Activated gamma-delta T cell treated with Interleukin-2 at 50 U/mL for 16 hours (primary cell): ENCODE measurements at places on chromosomes 2 and 18.

- DNase-seq = no peak
Measured at GRCh38 chr2:230899287-230899686, 25.8 kb downstream of the GPR55 start.

DNA sequence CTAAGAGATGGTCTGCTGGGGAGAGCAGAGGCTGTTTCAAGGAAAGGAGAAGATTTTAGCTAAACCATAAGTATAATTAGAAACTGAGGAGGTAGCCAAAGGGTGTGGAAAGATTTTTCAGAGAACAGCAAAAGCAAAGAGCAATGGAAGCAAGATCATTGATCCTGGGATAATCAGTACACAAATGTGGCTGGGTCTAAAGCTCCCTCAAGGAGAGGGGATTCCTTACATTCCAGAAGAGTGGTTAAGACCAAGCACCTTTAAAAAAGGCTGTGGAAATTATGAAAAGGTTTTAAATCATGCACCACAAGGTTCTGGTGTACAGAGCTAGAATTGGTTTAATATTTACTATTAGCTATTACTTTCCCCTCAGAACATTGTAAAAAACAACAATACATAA is 246.0 kb upstream of the UBE2E3 start:
- DNase-seq = no peak

DNA sequence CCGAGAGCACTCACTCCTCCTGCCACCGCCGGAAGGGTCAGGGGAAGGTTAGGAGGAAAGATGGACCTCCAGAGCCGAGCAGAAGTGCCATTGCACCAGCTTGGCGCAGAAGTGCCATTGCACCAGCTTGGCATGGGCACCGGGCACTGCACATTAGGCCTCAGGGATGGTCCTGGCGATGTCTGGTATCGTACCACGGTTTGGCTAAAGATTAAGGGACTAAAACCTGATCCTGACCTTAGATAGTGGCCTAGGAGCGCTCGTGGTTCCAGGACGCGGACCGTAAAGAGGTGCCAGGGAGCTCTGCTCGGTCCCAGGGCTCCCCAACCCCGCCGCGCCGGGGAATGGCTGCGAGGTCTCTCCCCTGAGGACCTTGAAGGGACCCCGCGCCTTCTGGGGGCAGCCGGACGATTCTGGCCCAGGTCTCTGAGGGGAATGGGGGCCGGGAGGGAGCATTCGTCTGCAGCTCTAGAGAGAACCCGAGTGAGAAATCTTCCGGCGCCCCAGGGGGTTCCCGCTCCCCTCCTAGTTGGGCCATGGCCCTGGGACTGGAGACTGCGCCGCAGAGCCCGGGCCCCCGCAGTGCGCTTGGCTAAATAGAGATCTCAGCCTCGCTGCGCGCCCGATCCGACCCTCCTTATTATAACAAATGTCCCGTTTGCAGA is 1.8 kb downstream of the PAX8 start:
- DNase-seq = no peak

DNA sequence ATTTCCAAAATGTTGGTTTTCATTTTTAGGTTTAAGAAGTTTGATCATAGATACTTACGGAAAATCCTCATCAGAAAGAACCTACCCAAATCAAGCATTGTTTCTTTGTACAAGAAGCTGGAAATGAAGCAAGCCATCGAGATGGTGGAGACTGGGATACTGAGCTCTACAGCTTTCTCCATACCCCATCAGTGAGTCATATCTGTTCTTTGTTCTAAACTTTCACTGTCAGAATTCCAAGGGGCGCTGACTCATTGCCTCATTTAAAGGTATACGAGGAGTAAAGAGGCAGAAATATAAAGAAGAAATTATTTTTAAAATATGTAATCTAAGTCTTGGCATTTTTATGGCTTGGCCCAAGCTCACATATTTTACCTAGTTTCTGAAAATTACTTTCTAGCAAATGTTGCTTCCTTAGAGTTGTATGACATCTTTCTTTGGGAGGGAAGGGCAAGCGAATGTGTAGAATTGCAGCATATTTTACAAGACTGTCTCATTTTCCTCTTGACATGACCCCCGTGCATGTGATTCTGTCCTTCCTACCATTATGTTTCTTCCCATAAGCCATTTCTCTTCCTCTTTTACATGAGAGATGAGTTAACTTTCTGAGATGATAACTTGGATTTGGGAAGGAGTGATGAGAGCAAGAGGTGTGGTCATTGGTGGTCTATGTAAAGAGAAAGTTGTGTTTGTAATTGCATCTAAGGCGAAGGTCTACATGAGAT is 41.2 kb downstream of the SLC9A4 start:
- DNase-seq = no peak

DNA sequence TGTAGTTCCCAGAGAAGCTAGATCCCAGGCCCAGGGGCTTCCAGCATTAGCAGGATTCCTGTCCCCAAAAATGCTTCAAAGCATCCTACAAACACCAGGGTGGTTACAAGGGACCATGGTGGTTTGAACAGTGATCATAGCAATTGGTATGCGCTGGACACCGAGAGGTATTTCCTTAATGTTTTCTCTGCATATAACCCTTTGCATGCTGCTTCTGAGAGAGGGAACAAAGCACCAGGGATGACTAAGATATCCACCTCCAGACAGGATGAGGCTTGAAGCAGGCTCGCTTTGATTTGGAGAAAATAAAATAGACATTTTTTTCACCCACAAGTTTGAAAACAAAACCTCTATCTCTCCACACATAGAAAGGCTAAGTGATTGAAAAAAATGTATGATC is 50.5 kb upstream of the TSPYL6 start:
- no peak for DNase-seq

GRCh38 chr2:8752385-8752784 is 70.5 kb downstream of the ID2 start:
- no peak for DNase-seq

DNA sequence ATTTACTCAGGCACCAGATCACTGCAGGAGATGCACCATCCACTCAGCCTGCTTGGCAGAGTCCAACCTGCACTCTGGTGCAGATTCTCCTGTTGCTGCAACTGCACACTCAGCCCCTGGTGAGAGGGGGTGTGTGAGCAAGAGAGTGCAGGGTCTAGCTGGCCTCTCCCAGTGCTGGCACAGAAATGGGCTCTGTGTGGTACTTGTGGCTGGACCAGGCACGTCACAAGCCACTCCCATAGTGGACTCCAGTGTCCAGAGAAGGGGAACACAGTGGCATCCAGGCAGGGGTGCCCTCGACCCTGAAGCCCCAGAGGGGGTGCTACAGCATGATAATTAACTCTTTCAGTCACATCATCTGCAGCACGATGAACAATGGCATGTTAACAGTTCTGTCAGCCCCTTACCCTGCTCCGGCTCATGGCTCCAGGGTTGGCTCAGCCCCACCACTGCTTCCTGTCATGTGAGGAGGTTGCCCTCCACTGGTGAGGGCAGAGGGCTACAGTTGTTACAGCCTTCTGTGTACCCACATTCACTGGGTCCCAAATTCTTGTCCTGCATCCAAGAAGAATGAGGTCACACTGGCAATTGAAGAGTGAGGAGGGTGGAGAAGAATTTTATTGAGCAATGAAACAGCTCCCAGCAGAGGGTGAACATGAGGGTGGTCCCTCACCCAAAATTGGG is 135.7 kb downstream of the EVA1A start:
- no peak for DNase-seq

- DNase-seq = no peak
Measured at GRCh38 chr2:46328829-46329228, 31.6 kb downstream of the EPAS1 start.

DNA sequence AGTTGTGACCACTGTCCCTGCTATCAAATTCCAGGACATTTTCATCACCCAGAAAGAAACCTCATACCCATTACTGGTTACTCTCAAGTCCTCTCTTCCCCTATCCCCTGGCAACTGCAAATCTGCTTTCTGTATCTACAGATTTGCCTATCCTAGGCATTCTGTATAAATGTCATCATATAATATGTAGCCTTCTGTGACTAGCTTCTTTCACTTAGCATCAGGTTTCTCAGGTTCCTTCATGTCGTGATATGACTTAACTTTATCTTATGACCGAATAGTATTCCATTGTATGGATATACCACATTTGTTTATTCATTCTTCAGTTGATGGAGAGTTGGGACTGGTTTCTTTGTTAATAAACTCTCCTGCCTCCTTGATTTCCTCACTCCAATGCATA is 60.5 kb downstream of the PMAIP1 start:
- no peak for DNase-seq

GRCh38 chr2:3427272-3427671 is 47.8 kb downstream of the TRAPPC12 start:
- no peak for DNase-seq

- no peak for DNase-seq
Measured at GRCh38 chr2:28477087-28477486, 18.8 kb upstream of the PLB1 start.

DNA sequence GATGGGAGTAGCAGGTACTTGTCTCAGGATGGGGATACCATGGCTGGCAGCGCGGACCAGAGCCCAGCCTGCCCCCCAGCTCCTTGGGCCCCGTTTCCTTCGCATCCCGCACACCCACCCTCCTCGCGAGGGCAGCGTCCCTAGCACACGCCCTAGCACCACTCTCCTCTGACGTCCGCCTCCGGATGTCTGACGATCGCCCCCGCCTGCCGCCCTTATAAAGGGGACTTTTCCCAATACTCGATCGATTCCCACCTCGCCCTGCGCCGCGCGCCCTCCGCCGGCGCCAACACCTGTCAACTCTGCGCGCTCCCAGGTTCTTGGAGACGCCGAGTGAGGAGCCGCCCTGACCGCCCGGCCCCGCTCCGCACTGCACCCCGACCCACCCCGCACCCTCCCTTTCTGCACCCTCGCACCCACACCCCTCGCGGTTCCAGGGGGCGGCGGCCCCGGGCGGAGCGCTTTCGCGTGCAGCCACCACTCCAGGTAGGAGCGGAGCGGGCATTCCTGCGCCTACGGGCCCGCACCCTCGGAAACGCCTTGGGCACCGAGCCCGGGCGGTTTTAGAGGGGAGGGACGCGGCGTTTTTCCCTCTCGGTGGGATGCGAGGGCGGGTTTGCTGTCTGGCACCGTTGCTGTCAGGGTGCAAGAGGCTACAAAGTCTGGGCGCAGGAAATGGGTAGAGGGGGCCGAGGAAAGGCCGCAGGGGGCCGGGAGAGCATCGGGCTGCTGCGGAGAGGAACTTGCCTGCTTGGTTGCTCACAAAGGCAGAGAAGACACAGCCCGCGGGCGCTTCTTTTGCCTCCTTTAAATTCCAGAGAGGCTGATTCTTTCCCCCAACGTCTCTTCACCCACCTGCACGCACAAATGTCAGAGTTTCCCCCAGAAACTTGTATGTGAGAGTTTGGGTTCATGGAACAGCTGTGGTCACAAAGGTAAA is at the start of gene SLC5A7:
Gene SLC5A7 (plus strand): TSS at position 247 of the 940 bp plus-strand sequence. CDS start 1,632 bp downstream, outside the sequence.
- DNase-seq = no peak

DNA sequence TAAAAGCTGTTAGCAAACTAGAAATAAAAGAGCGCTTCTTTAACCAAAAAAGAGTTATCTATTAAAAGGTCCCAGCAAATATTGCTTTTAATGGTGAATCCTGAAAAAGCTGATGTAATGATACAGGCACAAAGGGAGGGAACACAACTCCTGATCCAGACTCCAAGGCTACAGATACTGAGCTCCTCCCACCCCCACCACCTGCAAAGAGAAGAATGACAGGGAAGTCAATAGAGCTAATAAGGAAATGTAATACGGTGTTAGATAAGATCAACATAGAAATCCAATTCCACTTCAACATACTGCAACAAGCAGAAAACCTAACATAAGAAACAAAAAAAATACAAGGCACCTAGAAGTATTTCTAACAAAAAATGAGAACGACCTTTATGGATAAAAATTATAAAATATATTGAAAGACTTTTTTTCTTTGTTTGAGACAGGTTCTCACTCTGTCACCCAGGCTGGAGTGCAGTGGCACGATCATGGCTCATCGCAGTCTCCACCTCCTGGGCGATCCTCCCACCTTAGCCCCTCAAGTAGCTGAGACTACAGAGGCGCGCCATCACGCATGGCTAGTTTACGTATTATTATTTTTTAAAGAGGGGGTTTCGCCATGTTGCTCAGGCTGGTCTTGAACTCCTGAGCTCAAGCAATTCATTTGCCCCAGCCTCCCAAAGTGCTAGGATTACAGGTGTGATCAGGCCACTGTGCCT is 192.2 kb downstream of the HDAC4 start:
- no peak for DNase-seq

DNA sequence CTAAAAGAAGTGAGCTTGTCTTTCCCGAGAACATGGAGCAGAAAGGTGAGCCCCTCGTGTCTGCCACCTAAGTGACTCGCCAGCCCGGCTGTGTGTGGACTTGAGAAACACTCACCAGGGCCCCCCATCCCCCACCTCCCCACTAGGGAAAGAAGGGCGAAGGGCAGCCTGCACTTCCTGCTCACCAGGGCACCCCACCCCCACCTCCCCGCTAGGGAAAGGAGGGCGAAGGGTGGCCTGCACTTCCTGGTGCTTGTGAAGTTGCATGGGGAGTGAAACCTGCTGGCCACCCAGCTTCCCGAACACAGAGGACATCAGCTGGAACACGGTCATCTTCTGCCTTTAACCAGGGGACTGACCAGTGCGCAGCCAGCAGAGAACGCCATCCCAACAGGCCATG is 402.7 kb upstream of the SALL3 start:
- no peak for DNase-seq

DNA sequence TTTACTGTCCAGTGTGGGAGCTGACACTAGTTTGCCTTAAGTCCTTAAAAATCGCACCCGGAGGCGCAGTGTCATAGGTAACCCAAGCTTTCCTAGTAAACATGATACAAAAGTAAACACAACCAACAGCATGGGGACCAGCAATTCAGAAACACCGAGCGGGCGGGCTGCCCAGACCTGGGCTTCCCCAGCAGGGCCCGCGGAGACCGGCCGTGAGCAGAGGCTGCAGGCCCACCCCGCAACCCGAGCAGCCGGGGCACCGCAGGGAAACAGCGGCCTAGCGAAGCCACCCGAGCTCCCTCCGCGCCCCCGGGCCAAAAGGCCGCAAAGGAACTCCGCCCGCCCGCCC is 296 bp downstream of the TTC21B start:
- no peak for DNase-seq

DNA sequence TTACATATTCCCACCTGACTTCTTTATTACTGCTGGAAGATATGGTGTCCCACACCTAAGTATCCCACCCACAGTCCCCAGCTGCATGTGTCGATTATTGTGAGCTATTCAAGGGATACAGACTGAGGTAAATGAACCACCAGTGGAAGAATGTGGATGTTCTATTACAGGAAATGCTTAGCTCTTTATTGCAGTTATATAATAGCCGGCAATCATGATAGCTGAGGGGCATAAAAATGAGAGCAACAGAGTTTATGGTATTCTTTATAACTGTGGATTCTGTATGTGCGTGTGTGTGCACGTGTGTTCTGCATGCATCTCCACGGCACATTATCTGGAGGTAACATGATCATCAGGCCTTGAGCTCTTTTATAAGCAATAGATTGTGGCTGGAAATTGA is 198.9 kb downstream of the NEDD4L start:
- no peak for DNase-seq

GRCh38 chr2:165610591-165611029 is 141.1 kb downstream of the CSRNP3 start:
- no peak for DNase-seq

DNA sequence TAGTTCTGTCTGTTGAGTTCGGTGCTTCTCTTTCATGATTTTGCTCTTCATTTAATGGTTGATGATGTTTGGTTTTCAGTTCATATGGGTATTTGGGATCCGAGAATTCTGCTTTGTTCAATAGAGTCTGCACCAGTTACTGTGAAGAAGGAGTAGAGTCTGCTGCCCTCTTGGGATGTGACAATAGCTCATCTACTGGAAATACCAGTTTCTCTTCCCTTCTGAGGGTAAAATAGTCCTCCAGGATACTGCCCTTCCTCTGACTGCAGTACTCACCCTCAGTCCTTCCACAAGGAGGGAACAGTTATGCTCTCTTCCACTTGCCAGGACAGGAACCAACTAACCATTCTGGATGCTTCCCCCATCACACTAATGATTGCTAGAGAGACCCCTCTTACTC is 12.5 kb upstream of the TNFAIP6 start:
- DNase-seq = no peak
